Right lung (tissue), 10 donors: ENCODE measurements at places on chromosomes 2 and 18. TPM values are rescaled to one million over a fixed set of nuclear protein-coding genes. Genes with fewer than 3 reads are reported as not detected.
A peak's percentile ranks its signal among the peaks of the same experiment; 100 is the strongest.

GRCh38 chr2:120318626-120319025 lies 27.3 kb upstream of the INHBB start:
- peak; percentile 55 for DNase-seq

The KCNK3 gene
- polyA plus RNA-seq = 19.9 TPM

DNA sequence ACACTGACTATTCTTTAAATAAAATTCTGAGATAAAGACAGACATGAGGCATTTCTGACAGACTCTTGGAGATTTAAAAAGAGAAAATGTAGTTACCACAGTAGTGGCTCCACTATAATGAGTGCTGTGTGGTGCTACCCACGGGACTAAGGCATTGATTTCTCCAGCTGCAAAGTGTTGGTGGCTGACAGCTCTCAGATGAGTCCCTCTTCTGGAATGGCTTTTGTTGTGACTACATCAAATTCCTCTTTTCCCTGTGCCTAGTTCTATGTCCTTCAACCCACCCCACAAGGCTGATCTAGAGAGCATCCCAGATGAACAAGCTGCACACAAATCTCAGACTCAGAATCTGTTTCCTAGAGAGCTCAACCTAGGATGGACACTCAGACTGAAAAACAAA lies 884.8 kb upstream of the ZEB2 start:
- no peak for DNase-seq

DNA sequence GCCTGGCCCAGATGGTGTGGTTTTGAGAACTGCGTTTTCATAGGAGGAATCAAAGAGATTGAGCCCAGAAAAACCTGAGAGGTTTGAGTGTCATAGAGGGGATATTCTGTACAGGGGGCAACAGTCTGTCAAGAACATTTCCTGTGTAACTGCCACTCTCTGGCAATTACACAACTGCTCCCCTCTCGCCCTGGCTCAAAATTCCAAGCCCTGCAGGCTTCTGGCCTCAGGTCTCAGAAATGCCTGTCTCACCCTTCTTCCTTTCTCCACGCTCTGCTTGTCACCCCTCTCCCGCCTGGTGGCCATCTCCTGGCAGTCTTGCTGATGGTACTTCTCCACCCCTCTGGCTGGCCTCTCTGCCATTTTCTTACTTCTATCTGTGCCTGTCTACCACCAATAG lies 4.0 kb downstream of the VAMP5 start:
- DNase-seq = no peak

GRCh38 chr2:206230060-206230762 lies 44.3 kb upstream of the ZDBF2 start:
- DNase-seq = no peak
